Adrenal gland (tissue), 19 donors: ENCODE measurements at places on chromosomes 4 and X. TPM values are rescaled to one million over a fixed set of nuclear protein-coding genes. Genes with fewer than 3 reads are reported as not detected.

THAP9 gene
- 3.7 TPM for total RNA-seq

GPR143 gene
- 1.9 TPM for total RNA-seq

ARR3 gene
- not detected for total RNA-seq

DNA sequence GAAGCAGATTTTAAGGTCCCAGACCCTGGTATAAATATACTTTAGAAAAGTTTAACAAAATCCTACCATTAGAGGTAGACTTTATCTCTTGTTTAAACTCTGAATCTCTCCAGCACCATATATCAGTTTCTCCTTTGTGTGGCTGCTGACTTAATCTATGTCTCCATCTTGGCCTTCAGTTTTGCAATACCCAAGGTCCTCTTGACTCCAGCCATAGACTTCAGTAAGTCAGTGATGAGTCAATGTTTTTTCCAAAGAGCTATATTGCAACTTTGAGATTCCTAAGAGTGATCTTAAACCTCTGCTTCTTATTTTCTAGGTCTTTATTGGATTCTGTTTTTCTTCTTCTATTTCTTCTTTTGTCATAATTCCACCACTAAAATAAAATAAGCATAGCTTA is 50.8 kb upstream of the ADGRL3 start:
- H3K4me3 ChIP-seq, result no peak overlapping the region
- DNase-seq, result no peak
- H3K4me1 ChIP-seq, result no peaks in the 10 kb centered on the region

DNA sequence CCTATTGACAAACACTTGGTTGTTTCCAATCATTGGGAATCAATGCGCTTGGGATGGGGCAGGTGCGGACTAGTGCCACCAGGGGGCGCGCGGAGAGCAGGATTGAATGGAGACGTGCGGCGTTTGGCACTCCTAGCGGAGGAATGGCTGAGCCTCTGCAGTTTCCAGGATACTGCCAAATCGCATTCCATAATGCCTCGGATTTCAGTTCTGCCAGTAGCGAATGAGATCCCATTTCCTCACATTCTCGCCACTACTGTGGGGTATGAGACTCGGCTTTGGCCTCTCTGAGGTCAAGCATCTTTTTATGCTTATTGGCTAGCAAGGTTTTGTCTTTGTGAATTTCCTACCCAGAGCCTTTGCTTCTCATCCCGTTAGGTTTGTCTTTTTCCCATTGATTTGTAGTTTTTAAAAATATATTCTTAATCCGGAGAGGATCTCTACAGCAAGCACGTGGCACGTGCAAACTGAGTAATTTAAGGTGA is 28.7 kb downstream of the CLDN34 start:
- peaks cover 2% of the 10 kb centered on the region for H3K27me3 ChIP-seq
- H3K36me3 ChIP-seq, result no peaks in the 10 kb centered on the region
- H3K4me3 ChIP-seq, result no peak overlapping the region
- peak; percentile 86 for DNase-seq
- no peaks in the 10 kb centered on the region for H3K4me1 ChIP-seq

DNA sequence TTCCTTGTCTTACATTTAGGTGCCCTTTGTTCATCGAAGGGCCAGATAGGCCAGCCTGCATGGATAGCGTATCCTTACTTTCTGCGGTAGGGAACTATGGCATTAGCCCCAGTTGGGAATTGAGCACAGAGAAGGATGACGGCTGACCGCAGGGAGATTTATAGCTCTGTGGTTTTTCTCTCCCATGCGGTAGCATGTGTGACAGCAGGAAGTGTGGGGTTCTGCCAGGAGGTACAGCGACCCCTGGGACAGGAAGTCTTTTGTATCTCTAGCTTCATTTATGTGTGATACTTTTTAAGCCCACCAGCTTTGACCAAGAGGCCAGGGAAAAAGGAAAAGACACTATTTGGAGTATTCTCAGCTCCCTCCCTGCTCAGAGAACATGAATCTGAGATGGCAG is 33.1 kb downstream of the GAB3 start:
- DNase-seq, result no peak
- peak overlapping the region; percentile 38 for H3K27ac ChIP-seq
- no peak overlapping the region for H3K4me3 ChIP-seq
- no peaks in the 10 kb centered on the region for H3K36me3 ChIP-seq

DNA sequence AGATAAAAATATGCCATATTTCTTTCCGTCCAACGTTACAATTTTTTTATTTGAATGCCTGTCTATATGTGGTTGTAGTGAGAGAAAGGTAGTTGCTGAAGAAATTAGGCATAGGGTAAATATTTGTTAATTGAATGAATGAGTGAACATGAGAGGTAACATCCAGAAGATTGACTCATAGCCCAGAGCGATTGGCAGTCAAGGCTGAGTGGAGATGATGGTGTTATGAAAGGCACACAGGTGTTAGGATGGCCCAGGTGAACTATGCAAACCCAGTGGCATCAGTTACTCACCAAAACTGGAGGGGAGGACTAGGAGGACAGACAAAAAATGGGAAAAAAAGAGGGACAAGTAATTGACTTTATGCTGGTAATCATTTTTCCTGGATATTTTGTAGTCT is 31.7 kb upstream of the SPRY1 start:
- H3K27me3 ChIP-seq, result no peaks in the 10 kb centered on the region
- DNase-seq, result no peak
- H3K27ac ChIP-seq, result no peak overlapping the region
- H3K36me3 ChIP-seq, result no peaks in the 10 kb centered on the region

DNA sequence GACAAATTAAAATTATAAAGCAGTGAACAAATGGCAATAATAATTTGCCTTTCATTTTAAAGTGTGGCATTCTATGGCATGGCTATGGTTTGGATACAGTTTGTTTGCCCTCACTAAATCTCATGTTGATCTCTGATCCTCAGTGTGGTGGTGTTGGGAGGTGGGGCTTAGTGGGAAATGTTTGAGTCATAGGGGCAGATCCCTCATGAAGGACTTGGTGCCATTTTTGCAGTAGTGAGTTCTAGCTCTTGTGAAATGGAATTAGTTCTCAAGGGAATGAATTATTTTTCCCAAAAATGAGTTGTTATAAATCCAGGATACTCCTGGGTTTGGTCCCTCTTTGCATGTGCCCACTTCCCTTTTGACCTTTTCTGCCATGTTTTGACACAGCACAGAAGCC is 181.4 kb downstream of the AMELX start:
- H3K27me3 ChIP-seq, result no peaks in the 10 kb centered on the region
- H3K4me1 ChIP-seq, result no peaks in the 10 kb centered on the region

DNA sequence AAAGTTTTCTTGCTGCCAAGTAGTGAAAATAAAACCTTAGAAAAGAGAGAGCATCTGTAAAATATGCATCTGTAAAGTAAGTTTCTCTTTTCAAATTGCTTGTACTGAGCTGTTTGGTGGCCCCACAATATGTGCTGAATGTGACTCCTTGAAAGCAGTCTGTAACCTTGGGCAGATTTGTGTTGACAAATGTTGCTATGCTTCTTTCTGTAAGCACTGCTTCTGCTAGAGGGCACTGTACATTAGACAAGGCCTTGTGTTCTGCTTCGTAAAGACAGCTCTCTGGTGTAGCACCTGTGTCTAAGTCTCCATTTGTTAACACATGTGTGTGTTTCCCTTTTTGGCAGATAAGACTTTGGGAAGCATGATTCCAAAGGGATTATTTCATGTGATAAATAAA is 56.6 kb upstream of the NRK start:
- H3K27ac ChIP-seq, result no peak overlapping the region
- H3K4me3 ChIP-seq, result no peak overlapping the region
- peaks cover 15% of the 10 kb centered on the region for H3K27me3 ChIP-seq
- DNase-seq, result peak; percentile 15

GRCh38 chrX:112695494-112695893 is 15.8 kb upstream of the LHFPL1 start:
- H3K4me3 ChIP-seq, result no peak overlapping the region
- no peaks in the 10 kb centered on the region for H3K4me1 ChIP-seq
- H3K27me3 ChIP-seq, result no peaks in the 10 kb centered on the region
- DNase-seq, result no peak
- H3K27ac ChIP-seq, result no peak overlapping the region

DNA sequence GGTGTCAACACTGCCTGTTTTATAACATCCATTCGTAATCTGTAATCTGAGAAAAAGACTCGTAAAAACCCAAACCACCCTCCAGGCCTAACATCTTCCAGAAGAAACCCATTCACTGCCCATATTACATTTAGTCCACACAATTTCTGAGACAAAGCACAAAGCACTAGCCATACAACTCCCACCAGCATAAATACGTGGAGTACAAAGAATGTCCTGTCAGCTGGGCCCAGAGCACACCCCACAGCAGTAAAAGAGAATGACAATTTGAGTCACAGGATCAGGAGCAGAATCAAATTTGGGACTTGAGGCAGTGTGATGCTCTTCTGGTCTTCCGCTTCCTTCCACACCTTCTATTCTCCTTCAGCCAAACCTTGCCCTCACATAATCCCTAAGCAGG is 6.8 kb downstream of the MECP2 start:
- no peak for DNase-seq
- H3K27me3 ChIP-seq, result peaks cover 5% of the 10 kb centered on the region
- H3K4me3 ChIP-seq, result no peak overlapping the region
- H3K27ac ChIP-seq, result peak overlapping the region; percentile 43
- H3K4me1 ChIP-seq, result peaks cover 49% of the 10 kb centered on the region
- H3K36me3 ChIP-seq, result peaks cover 4% of the 10 kb centered on the region
